ENCODE measurements at places on chromosomes 16 and 17. TPM values are rescaled to one million over a fixed set of nuclear protein-coding genes. Genes with fewer than 3 reads are reported as not detected.

Gene SLC35G6
- total RNA-seq, result not detected

Gene CBLN1
- total RNA-seq, result not detected

Gene LRRC45
- 7.9 TPM for total RNA-seq

Gene KCNH6
- total RNA-seq, result not detected

Gene ELOB
- total RNA-seq, result 317 TPM

Gene TBC1D3
- 2.3 TPM for total RNA-seq

Gene BCO1
- total RNA-seq, result not detected

Gene ZG16B
- total RNA-seq, result not detected

Gene SCNN1B
- not detected for total RNA-seq

Gene ACAP1
- total RNA-seq, result not detected

Gene CARD14
- total RNA-seq, result not detected

Gene PIGW
- 5.4 TPM for total RNA-seq

Gene KRT27
- total RNA-seq, result not detected

Gene CES5A
- not detected for total RNA-seq

Gene RNU2-1
- not detected for total RNA-seq
